ENCODE measurements at places on chromosomes 3 and 15.

- no peak for DNase-seq
Measured at GRCh38 chr3:50170689-50171088, 15.6 kb downstream of the SEMA3F start.

DNA sequence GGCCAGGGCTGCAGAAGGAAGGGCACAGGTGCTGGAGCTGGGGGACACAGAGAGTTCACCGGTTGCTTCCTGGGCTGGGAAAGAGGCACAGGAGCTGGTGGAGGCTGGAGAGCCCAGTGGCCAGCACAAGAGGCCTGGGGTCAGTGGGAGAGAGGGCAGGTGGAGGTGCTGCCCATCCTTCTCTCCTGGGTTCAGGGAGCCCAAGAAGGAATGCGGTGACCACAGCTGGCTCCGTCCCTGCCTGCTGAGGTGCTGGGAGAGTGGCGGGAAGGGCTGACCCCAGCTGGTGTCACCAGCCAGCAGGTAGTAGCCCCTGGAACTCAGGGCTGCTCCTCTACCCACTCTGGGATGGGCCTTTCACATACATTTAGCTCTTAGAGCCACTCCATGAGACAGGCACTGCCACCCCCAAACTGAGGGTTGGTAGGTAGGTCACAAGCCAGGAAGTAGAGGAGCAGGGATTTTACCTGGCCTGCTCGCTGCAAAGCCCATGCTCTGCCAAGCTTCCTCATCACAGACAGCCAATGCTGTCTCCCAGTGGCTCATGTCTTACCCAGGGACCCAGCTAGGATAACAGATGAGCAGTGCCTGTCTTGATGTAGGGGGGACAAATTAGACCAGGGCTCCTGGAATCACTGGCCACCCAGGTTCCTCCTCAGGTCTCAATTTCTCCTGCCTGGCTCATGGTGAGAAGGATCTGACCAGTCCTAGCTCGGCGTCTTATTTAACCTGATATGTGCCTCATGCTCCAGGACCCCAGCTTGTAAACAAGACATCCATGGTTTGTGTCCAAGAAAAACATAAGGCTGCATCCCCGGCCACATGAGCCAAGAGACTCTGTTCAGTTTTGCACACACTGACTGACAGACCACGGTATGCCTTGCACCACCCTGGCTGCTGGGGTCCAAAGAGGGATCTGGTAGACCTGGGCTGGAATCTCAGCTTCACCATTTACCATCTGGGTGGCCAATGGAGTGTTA is 119.2 kb downstream of the CORO2B start:
- no peak for DNase-seq

- no peak for DNase-seq
Measured at GRCh38 chr15:69718436-69718835, 265.8 kb downstream of the RPLP1 start.

- peak; percentile 65 for DNase-seq
Measured at GRCh38 chr3:15647611-15648167, 46.1 kb downstream of the BTD start.
